ENCODE measurements at places on chromosomes 11 and 22.
A peak's percentile ranks its signal among the peaks of the same experiment; 100 is the strongest.

GRCh38 chr11:61486011-61486620 lies 22.4 kb upstream of the LRRC10B start:
- DNase-seq, result no peak

DNA sequence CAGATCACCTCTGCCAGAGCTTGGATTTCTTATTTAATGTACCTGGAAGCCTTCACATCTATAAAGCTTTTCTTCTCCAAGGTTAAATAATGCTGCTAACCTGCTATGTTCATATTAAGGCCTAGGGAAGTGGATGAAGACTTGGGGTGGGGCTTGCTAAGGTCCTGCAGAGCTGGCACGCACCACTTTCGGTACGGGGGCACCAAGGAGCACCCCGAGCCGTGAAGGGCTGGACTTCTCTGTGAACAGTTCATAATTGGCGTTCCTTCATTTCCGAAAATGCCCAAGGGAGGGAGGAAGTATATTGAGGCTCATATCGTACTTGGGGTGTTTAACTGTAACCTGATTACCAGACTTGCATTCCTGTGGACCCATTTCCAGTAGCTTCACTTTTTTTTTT lies 59.6 kb downstream of the ST14 start:
- DNase-seq, result no peak

- DNase-seq, result no peak
Measured at GRCh38 chr11:32333320-32333991, 101.9 kb downstream of the WT1 start.

- no peak for DNase-seq
Measured at GRCh38 chr11:100867606-100868005, 180.5 kb downstream of the ARHGAP42 start.

DNA sequence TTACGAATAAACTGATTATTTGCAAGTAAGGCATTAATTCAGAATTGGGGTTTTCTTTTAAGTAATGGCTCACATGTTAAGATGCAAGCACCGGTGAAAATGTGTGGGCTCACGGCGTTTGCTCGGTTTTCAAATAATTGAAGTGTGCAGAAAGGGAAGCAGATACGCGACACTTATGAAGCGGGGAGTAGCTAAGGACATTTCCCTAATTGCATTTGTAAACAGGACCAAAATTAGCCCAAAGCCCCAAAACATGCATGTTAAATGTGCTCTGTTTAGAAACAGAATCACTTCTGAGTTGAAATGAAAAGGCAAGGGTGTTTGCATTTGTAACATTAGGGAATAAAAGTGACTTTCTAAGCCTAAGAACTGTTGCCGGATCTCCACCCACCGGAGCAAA lies 61.3 kb downstream of the ELFN2 start:
- no peak for DNase-seq

GRCh38 chr11:72353861-72354260 lies 80.5 kb downstream of the CLPB start:
- DNase-seq, result no peak

DNA sequence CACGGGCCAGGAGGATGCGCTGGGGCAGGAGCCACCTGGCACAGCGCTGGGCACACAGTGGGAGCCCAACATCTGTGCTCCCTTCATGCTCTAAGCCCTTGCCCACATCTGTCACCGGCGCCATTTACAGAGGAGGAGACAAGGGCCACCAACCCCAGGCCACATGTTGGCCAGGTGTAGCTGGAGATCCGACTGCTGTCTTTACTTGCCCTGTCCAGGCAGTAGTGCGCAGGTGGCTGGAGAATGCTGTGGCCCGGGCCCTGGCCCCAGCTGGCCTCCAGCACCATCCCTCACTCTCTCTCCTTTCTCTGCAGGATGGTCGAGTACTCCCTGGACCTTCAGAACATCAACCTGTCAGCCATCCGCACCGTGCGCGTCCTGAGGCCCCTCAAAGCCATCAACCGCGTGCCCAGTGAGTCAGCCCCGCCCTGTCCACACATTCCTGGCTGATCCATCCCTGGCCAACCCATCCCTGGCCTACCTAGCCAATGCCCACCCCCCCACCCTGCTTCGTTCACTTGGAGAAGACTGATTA lies 48.5 kb downstream of the CACNA1I start:
- no peak for DNase-seq

DNA sequence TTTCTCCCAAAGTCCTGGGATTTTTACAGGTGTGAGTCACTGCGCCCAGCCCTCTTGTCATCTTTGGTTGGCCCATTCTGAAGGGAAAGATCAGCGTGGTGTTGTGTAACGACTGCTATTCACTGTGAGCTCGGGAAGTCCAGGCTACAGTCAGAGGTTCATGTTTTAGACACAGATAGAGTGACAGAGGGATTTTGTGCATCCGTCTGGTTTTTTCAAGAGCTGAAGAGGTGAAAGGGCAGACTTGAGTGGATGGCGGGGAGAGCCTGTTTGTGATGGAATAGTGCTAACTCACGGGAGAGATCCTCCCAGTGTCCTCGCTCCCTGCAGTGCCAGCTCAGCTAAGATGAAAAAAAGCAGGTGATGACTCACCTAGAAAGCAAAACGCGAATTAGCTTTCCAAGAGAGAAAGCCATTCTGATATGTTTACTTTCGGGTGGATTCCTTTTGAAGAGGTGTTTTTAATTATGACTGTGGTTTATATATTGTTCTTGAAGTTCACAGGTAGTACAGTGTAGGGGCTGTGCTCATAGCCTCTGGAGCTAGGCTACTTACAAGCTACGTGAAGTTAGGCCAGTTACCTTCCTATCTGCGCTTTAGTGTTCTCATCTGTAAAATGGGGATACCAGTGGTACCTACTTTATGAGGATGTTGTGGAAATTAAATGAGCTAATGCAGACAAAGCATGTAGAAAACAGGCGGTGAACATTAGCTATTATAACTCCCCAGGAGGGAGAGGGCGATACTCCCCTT lies 67.2 kb downstream of the C11orf91 start:
- DNase-seq, result peak; percentile 84

DNA sequence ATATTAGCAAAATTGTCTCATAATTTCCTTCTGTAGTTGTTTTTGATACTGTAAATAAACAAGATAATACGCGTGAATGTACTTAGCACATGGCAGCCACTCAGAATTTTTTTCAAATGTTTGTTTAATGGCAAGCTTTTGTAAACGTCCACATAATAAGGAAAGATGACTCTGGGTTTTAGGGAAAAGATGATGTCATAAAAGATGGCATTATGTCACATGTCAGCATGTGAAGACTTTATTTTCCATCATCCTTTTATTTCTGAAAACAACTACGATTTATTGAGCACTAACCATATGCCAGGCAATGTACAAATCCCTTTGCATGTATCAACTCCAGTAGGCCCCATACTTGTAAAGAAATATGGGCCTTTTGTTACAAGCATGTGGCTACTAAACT lies 139.9 kb downstream of the C11orf91 start:
- no peak for DNase-seq

DNA sequence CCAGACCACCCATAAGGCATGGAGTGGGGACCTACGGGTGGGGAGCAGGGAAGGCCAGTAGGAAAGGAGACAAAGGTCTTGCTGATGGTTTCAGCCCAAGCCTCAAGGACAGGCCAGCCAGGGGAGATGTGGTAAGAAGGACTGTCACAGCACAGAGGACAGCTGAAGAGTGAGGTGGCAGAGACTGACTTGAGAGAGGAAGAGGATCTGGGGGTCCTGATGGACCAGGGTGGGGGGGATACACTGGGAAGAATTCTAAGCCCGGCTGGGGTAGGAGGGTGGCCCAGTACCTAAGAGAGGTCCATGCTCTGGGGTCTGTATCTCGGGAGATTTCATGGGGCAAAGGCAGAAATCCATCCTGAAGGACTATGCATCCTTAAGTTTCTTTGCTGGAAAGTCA lies 66.1 kb upstream of the THY1 start:
- no peak for DNase-seq

DNA sequence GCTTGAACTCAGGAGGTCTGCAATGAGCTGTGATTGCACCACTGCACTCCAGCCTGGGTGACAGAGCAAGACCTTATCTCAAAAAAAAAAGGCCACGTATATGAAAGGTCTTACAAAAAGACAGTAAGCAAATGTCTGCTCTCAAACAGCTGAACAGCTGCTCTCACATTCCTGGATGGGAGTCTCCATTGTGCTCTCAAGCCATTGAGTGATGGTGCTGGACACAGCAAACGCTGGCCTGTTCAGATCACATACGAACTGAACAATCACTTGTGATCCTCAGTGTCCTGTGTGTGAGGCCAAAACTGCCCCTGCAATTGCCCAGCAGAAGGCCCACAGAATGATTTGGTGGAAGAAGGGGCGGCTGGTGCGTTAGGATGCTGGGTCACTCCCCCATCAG lies 34.4 kb upstream of the YWHAH start:
- no peak for DNase-seq

DNA sequence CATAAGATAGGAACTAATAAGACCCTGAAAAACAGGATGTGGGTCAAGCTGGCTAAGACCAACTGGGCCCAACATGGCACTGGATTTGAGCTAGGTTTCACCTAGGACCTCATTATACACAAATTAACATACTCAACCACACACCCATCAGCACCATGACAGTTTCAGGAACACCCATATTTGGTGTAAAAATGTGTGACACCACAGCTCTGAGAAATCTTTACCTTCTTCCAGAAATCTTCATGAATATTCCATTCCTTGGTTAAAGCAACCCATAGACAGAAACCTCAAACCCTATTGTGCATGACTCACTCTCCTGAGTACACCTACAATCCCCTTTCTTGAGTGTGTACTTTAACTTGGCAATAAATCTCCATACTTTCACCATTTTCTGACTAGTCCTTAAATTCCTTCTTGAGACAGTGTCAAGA lies 378.8 kb downstream of the DYNC2H1 start:
- DNase-seq, result peak; percentile 9

DNA sequence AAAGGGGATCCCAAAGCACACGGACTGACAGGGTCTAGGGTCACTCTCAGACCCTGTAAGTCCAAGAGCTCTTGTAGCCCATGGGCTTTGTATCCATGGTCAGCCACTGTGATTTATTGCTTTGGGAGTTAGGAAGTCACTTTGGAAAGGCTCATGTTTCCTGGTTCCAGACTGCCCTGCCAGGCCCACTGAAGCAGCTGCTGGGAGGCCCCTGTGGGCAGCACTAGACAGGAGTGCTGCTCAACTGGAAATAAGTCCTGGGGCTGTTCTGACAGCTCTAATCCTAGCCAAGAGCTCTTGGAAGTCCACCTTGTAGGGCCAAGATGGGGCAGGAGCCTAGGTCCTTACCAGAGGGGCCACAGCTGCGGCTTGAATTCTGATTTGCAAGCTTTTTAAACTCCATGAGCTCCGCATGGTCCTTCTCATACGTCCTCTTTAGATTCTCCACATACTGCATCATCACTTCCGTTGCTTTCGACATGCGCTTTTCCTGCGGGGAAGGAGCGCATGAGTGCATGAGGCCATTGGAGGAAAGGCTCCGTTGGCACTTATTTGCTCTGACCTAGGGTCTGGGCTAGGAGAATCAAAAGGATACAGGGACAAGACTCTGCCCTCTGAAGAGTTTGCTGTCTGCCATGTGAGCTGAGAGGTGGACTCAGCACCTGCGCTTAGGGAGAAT lies 32.2 kb upstream of the LYVE1 start:
- DNase-seq, result no peak

DNA sequence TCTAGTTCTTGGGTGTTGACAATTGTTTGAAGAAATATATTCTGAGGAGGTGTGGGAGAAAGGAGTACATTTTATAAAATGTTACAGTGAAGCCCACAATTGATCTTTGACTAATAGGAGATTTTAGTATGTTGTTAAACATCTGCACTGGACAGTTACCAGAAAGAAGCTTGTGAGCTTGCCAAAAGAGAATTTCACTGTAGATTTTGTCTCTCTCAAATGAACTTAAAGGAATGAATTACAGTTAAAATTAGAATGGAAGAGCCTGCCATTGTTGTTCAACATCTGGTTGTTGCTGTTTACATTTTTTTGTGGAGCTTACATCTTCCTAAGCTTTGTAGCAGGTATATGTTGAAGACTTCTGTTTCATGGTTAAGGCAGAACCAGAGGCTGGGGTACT lies 620.5 kb upstream of the CCDC179 start:
- no peak for DNase-seq

- no peak for DNase-seq
Measured at GRCh38 chr11:107702723-107703122, 9.1 kb downstream of the SLN start.

DNA sequence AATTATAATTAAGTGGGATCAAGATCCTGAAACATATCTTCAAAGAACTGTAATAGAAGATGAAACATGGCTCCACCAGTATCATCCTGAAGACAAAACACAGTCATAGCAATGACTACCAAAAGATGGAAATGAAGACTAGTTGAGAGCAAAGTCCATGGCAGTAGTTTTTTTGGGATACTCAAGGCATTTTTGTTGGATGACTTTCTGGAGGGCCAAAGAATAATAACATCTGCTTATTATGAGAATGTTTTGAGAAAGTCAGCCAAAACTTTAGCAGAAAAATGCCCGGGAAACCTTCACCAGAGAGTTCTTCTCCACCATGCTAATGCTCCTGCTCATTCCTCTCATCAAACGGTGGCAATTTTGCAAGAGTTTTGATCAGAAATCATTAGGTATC lies 809.4 kb upstream of the RAG2 start:
- DNase-seq, result no peak

- no peak for DNase-seq
Measured at GRCh38 chr11:62504158-62504973, 42.2 kb downstream of the AHNAK start.

- DNase-seq, result no peak
Measured at GRCh38 chr22:49083607-49084006, 744.1 kb downstream of the BRD1 start.

GRCh38 chr11:119720311-119720913 lies 8.6 kb downstream of the NECTIN1 start:
- no peak for DNase-seq

DNA sequence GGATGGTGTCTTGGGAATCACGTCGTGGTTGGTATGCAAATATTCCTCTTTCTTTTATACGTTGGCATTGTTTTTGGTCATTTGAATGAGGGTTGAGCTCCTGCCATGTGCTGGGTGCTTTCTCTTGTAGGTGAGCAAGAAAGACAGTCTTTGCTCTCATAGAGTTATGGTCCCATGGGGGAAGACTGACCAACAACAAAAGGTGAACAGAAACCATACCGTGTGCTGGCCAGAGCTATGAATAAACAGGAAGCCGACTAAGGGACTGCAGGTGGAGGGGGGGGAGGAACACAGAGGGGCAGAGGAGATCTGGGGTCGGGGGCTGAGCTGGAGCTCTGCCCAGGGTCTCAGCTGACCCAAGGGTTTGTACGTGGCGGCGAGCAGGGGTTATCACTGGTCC lies 245.3 kb downstream of the CTTN start:
- no peak for DNase-seq

GRCh38 chr11:86150847-86151173 lies 81.9 kb upstream of the PICALM start:
- DNase-seq, result no peak

- no peak for DNase-seq
Measured at GRCh38 chr11:72718101-72718501, 34.1 kb downstream of the ARAP1 start.
